ENCODE measurements at places on chromosomes 16 and 17. TPM values are rescaled to one million over a fixed set of nuclear protein-coding genes. Genes with fewer than 3 reads are reported as not detected.

Gene FSCN2
- total RNA-seq = 0.37 TPM

Gene KRT39
- total RNA-seq = not detected

Gene TBC1D3I
- total RNA-seq = 0.69 TPM

Gene EMC8
- 36.2 TPM for total RNA-seq

Gene NMRAL1
- total RNA-seq = 27.2 TPM

Gene KRT27
- total RNA-seq = not detected

Gene SLFN5
- 112 TPM for total RNA-seq

Gene CPNE7
- total RNA-seq = 3.8 TPM

Gene FBXL20
- 15.7 TPM for total RNA-seq

Gene HCRT
- total RNA-seq = 0.39 TPM

Gene DCAF7
- 133 TPM for total RNA-seq

Gene SLC9A5
- total RNA-seq = 3.5 TPM

Gene SENP3
- 55.0 TPM for total RNA-seq

Gene PABPN1L
- total RNA-seq = not detected

Gene CCDC78
- total RNA-seq = 2.4 TPM

Gene FNDC8
- not detected for total RNA-seq

Gene C16orf92
- not detected for total RNA-seq

Gene KRT28
- not detected for total RNA-seq

Gene CMTM2
- 3.4 TPM for total RNA-seq

Data from T-helper 1 cell treated with Interleukin-12 subunit alpha and Interleukin-12 subunit beta and Interleukin-4 antibody, amounts not matched to agents 30 ng/mL and 1 ng/mL, for 36 hours (primary cell).